ENCODE measurements at places on chromosomes 12 and 14.

GRCh38 chr14:64502887-64503433 is 678 bp downstream of the ZBTB25 start:
- DNase-seq: peak; percentile 46

- no peak for DNase-seq
Measured at GRCh38 chr12:102321305-102322082, 123.9 kb upstream of the PMCH start.

DNA sequence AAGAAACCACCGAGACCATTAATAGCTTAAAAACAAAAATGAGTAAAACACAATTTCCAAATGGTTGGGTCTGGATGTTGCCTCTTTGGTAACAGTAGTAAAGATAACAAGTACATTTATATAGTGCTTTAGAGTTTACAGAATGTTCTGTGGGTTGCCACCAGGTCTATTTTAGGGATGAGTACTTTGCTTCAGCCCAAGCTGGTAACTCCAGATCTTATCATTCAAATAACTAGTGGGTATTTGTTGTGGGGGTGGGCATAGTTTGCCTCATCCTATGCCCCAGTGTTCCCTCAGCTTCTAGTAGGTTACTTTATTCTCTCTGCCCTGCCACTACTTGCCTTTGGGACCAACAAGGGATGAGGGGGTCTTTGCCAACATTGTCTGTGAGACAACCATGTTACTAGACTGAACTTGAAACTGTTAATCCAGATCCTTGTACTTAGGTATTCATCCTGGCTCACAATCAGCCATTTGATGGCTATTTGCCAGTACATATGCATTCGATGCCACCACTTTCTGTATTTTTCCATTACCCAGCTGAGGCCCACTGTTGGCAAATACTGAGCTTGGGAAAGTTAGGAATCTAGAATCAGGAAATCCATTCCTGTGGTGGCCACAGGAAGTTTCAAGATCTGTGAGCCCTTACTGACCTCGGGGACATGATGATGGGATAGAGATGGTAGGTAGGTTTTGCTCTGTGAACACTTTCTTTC is 17.6 kb upstream of the AKAP6 start:
- no peak for DNase-seq

DNA sequence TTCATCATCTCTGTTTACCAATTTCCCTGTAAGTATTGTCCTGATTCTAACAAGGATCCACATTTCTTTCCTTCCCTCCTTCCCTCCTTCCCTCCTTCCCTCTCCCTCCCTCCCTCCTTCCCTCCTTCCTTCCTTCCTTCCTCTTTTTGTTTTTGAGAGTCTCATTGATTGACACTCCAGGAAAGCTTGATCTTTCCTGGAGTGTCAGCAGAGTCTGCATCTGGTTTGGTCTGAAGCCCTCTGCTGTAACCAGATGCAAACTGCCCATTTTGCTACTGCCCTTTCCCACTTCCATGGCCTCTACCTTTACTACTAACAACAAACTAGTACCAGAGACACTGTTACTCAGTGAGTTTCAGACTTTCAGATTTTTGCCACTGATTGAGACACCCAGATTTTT is 14.4 kb upstream of the OR6C65 start:
- no peak for DNase-seq

- no peak for DNase-seq
Measured at GRCh38 chr14:102225936-102226335, 79.0 kb downstream of the MOK start.

DNA sequence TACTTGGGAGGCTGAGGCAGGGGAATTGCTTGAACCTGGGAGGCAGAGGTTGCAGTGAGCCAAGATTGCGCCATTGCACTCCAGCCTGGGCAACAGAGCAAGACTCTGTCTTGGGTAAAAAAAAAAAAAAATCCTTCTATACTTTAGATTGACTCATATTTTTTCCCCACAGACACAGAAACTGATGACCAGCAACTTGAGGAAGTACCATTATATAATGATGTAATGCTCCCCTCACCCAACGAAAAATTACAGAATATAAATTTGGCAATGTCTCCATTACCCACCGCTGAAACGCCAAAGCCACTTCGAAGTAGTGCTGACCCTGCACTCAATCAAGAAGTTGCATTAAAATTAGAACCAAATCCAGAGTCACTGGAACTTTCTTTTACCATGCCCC is 24.3 kb upstream of the SNAPC1 start:
- DNase-seq: no peak

GRCh38 chr12:96061864-96062453 is 26.6 kb upstream of the LTA4H start:
- peak; percentile 91 for DNase-seq

DNA sequence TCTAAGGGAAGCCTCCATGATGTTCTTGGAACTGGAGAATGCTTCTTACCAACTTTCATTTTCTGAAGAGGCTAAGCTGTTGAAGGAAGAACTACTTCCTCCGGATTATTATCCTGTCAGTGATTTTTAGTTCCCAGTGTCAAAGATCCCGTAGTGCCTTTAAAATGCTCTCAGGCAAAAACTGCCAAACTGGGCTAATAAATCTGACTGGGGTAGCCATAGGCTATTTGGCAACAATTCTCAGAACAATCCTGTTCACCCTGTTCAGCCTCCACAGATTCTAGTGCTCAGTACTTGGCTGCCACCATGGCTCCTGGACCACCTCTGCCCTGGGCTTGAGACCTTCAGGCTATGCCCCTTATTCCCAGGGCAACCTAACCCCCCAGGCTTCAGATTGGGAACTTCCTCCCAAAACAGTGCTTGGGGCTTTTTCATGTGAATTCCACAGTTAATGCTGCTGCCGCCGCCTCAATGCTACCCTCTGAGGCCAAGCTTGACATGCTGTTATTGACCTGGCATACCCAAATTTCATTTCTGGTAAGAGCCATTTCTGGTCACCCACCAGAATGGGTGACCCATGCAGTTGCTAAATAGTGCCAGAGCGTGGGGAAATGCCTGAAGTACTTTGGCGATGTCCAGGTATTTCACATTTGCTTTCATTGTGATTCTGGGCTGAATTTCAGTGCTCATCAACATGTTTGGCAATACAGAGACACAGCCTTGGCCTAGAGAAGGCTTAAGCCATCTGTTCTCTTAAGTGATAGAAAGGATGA is 110.0 kb upstream of the ARHGAP5 start:
- DNase-seq: no peak
